ENCODE measurements at places on chromosomes 7 and 10. TPM values are rescaled to one million over a fixed set of nuclear protein-coding genes. Genes with fewer than 3 reads are reported as not detected.

- DNase-seq: no peak
Measured at GRCh38 chr7:135095450-135095849, 52.4 kb upstream of the TMEM140 start.

- no peak for DNase-seq
Measured at GRCh38 chr10:48872234-48872633, 67.4 kb downstream of the LRRC18 start.

GRCh38 chr7:99990460-99990852, 14.6 kb upstream of the AZGP1 start:
- DNase-seq: no peak

- no peak for DNase-seq
Measured at GRCh38 chr7:146966274-146966673, 849.7 kb downstream of the CNTNAP2 start.

DNA sequence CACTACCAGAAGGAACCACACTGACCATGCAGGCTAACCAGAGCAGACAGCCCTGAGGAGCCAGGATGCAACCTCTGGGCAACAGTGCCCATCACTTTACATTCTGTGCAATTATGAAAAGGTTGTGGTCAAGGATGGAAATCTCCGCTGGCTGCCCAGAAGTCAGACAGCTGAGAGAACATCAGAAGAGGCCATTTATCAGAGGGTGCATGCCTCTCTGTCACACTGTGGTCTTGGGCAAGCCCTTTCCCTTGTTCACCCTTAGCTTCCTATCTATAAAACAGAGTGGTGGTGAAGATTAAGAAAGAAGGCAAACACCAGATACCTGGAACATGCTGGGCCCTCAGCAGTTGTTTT, 120.7 kb upstream of the GDF10 start:
- DNase-seq: no peak

DNA sequence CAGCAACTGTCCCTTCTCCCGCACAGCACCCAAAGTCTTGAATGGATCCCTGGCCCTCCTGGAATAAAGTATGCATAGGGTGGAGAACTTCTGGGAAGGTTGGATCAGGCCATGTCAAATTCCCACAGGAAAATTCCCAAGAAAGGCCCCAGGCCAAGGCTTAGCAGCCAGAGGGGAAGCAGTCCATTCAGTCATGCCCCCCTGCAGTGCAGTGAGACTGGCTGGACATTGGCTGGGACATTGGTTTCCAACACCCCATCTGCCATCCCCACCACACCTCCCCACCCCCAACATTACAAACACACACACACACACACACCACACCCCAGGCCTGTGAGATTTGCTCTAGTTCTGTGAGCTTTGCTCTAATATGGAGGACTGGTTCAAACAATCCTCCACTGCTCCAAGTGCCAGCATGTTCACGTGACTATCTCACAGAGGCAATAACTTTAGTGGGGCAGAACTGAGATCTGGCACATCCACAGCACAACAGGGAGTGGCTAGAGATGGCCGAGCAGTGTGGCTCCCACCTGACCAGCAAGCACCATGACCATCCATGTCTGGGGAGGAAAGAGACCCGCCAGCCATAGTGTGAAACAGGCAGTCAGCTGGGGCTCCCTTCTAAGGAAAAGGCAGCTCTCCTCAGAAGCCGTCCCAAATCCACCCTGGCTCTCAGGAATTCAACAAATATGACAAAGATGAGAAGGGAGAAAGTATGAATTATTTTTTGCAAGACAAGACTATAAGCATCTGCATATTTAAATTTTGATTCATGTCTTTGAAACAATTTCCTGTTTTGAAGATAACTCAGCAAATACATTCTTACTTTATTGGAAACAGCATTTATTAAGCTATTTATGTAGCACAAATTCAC, 6.7 kb upstream of the FAM170B start:
- DNase-seq: no peak

DNA sequence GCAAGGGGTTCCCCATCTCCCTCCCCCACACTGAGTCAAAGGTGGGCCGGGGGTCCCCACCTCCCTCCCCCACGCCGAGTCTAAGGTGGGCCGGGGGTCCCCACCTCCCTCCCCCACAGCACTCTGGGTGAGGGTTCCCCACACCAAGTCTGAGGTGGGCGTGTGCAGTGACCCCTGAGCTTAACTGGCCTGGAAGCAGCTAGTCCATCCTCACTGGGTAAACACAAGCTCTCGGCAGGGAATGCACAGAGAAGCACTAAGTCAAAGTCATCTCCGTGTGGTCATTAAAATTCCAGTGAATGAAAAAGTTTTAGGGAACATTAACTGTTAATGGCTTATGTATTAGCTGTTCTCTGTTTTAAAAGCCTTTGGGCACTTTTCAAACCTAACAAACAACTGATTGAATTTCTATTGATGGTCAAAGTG, 43.7 kb upstream of the PRKAR1B start:
- no peak for DNase-seq

GRCh38 chr10:69498711-69499471, 47.6 kb downstream of the TSPAN15 start:
- peak; percentile 38 for DNase-seq

GRCh38 chr7:44263326-44264082, 61.9 kb downstream of the CAMK2B start:
- DNase-seq: no peak

GRCh38 chr7:34189031-34189430, 283.7 kb downstream of the BMPER start:
- DNase-seq: no peak

GRCh38 chr7:158384746-158385145, 202.9 kb downstream of the PTPRN2 start:
- no peak for DNase-seq

- DNase-seq: no peak
Measured at GRCh38 chr10:3071405-3072198, 4.3 kb downstream of the PFKP start.

GRCh38 chr7:128882134-128882533, 19.5 kb downstream of the ATP6V1F start:
- DNase-seq: peak; percentile 21

DNA sequence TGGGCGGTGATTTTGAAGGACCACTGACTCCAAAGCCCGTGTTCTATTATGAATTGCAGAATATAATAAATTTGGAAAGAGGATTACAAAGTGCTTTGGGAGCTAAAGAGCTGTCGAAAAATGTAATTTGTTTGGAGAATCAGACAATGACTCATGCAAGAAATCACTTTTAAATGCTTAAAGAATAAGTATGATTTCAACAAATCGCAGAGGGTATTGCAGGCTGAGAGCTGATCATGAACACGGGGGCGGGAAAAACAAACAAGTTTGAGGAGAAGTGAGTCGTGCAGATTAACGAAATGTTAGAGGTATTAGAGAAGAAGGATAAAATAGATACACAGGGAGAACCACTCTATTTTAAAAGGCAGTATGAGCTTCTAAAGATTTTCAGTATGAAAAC, 4.9 kb upstream of the HACD1 start:
- DNase-seq: no peak

DNA sequence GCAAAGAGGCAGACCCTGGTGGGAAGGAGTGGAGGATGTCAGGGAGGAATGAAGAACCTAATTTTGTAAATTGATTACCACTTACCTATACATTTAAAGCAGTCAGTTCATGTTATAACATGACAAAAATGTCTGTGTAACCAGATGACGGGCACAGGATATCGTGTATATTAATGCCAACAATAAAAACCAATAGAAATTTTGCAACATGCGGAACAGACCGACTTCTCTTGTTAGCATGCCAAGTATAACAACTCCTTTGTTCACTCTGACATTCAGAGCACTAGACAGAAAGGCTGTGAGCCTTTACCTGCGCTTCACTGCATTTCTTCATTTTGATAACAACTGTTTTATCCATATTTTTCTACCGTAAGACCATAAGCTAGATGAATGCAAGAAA, 29.9 kb downstream of the CDK6 start:
- no peak for DNase-seq

- DNase-seq: peak; percentile 38
Measured at GRCh38 chr10:70992436-70992835, 104.1 kb upstream of the PCBD1 start.

DNA sequence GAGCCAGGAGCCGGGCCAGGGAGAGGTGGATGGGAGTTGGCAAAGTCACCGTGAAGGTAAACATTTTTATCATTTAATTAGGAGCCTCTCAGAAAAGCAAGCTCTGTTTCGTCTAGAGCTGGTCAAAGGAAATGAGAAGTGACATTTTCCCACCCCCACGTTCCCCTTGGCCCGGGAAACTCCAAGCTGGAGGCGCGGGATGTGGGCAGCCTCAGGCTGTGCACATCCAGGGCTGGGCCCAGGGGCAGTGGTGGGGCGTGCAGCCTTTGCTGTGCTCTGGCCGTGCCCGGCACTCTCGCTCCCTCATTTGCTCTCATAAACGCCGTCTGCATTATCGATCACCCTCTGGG, 135.6 kb upstream of the RET start:
- peak; percentile 44 for DNase-seq

GRCh38 chr7:33964417-33965182, 59.3 kb downstream of the BMPER start:
- DNase-seq: no peak

DNA sequence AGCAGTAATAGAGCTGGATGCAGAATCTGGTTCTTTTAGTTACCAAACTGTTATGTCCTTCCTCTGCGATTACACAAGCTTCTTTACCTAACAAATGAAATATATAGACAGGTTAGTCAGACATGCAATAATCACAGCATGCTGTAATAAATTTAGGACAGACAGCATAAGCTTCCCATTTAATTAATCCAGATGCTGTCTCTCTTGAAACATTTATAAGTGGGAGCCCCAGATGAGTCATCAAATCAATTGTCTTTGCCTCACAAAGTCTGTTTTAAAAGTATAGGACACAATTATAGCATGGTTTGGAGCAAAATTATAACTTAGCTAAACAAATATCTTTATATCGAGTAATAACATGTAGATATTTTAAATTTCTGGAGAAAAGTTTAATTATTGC, 1.6 kb downstream of the CDNF start:
- DNase-seq: no peak

DNA sequence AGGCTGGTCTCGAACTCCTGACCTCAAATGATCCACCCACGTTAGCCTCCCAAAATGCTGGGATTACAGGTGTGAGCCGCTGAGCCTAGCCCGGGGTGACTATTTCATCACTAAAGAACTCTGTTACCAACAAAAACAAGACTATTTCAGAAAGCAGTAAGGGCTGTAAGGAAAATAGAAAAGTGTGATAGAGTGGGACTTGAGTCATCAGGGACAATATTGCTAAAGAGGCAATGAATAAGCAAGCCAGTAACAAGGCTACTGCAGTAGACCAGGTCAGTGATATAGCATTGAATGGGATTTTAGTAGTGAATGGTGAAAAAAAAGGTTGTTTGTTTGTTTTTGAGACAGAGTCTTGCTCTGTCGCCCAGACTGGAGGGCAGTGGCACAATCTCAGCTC, 51.7 kb downstream of the SVOPL start:
- no peak for DNase-seq

DNA sequence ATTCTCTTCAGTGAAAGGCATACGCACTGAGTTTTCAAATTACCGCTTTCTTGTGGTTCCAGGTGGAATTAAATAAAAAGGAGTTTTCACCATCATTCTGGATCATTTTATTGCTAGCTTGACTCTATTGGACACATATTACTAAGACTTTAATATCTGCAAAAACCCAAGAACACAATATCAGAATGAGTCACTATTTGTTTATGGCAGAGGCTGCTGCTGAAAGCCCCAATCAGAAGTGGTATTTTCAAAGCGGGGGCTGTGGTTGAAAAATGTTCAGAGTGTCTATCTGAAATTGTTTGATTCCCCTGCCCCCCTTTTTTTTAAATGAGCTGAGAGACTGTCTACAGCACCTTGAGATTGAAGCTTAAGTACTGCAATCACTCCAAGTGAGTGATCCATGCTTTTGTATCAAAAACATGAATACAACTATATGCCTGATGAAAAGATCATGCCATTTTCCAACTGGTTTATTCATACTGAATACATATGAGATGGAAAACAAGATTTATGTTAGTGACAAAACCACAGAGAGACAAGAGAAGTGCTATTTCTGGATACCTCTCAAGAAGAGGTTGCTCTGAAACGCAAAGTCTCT, 376.4 kb downstream of the HTR7 start:
- DNase-seq: no peak

GRCh38 chr7:32360127-32360526, 130.1 kb downstream of the LSM5 start:
- no peak for DNase-seq

- peak; percentile 91 for DNase-seq
Measured at GRCh38 chr7:2680792-2681490, 7.1 kb upstream of the AMZ1 start.

DNA sequence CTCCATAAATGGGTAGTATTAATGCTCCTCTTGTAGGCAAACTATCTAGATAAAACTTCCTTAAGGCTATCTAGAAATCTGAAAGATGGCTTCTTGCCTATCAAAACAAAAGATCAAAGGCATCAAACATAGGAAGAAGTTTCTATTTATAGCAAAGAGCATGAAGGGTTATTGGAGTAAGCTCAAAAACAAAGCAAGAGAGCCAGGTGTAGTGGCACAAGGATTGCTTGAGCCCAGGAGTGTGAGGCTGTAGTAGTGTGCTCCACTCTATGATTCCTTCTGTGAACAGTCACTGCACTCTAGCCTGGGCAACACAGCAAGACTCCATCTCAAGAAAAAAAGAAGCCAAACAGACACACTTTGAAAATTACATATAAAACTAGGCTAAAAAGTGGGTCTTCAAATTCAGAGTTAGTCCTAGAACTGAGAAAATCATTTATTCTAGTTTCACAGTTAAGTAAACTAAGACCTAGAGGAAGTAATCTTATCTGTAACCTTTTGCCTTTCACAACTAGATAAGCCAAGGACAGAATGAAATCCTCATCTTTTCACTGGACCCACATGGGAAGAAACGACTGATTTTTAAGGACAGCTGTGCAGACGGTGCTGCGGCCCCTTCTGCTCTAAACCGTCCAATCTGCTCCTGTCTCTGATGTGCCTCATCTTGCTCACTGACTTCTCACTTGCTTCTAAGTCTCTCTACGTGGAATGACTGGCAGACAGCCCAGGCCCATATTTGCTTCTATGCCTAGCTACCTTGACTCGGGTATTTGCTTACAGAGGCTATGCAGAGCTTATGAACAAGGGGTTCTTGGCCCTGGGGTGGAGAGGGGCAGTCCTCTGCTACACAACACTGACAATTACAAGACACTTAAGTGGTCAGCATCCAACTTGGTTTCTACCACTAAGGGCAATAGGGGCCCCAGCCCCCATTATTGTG, 50.0 kb downstream of the ESYT2 start:
- DNase-seq: no peak

- DNase-seq: no peak
Measured at GRCh38 chr7:2420216-2420933, 17.0 kb downstream of the CHST12 start.

GRCh38 chr10:29611781-29612381, 22.9 kb downstream of the SVIL start:
- no peak for DNase-seq

GRCh38 chr10:30823651-30824050, 194.1 kb upstream of the LYZL2 start:
- DNase-seq: peak; percentile 27

Gene EGFR
- 78.3 TPM for total RNA-seq

Gene AKR1D1
- not detected for total RNA-seq

Gene GIMAP5
- total RNA-seq: 41.8 TPM

Gene FAM131B
- 0.90 TPM for total RNA-seq

Gene VWA2
- total RNA-seq: 15.5 TPM

Gene CD36
- total RNA-seq: 115 TPM

Gene PTPN20
- 2.6 TPM for total RNA-seq

Gene MGMT
- 19.4 TPM for total RNA-seq

Gene SPDYE6
- total RNA-seq: not detected

Gene ZPBP
- total RNA-seq: not detected

Gene APBB1IP
- 19.2 TPM for total RNA-seq

Gene BMS1
- 13.0 TPM for total RNA-seq

Gene ARHGEF35
- total RNA-seq: 11.5 TPM

Gene OR2A5
- not detected for total RNA-seq

Gene ACTL6B
- not detected for total RNA-seq

Gene UCMA
- total RNA-seq: not detected

Measured in upper lobe of right lung (tissue), 1 donor.